Calu3 (cell line): ENCODE measurements at places on chromosomes 2 and 18. TPM values are rescaled to one million over a fixed set of nuclear protein-coding genes. Genes with fewer than 3 reads are reported as not detected.
A peak's percentile ranks its signal among the peaks of the same experiment; 100 is the strongest.

The MXD1 gene
- total RNA-seq, result 13.3 and 17.4 TPM in 2 replicates

The TRABD2A gene
- total RNA-seq, result 0.68 and 1.2 TPM in 2 replicates

The ANKRD30BL gene
- total RNA-seq, result not detected in 2 replicates

The ITGB6 gene
- total RNA-seq, result 50.0 and 84.8 TPM in 2 replicates

The RESP18 gene
- not detected in 2 replicates for total RNA-seq

The PLCL1 gene
- 0.07 TPM in 1 of 2 replicates, not detected in the other for total RNA-seq

The SERPINB10 gene
- not detected in 2 replicates for total RNA-seq

The TSPYL6 gene
- not detected in 2 replicates for total RNA-seq

The STARD6 gene
- not detected in 2 replicates for total RNA-seq

The FBXO41 gene
- total RNA-seq, result 15.0 and 16.1 TPM in 2 replicates

The CAPN14 gene
- 0.35 and 0.42 TPM in 2 replicates for total RNA-seq

GRCh38 chr2:16728351-16729136 lies 62.9 kb upstream of the CYRIA start:
- DNase-seq, result no peak

- no peak for DNase-seq
Measured at GRCh38 chr18:55577812-55578539, 10.0 kb downstream of the TCF4 start.

- DNase-seq, result peak; percentile 51
Measured at GRCh38 chr2:223727562-223727961, 109.8 kb downstream of the AP1S3 start.

- no peak for DNase-seq
Measured at GRCh38 chr18:57052759-57053158, 94.1 kb upstream of the BOD1L2 start.

DNA sequence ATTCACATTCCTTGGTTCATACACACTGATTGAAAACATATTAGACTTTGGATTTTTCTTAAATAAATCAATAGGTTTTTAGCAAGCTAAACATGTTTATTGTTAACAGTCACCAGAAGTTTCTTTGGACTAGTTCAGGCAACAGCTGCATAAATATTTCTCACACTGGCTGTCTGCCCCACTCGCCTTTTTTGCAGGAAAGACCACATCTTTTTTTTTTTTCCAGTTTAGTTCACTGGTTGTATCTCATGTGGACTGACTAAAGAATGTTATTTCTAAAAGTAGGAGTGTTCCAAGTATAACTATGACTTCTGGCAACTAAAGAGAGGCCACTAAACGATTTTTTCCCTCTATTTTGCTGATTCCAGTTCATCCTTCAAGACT lies 31.1 kb downstream of the SLC40A1 start:
- DNase-seq, result no peak

- DNase-seq, result no peak
Measured at GRCh38 chr18:24915547-24915946, 436.4 kb downstream of the ZNF521 start.

DNA sequence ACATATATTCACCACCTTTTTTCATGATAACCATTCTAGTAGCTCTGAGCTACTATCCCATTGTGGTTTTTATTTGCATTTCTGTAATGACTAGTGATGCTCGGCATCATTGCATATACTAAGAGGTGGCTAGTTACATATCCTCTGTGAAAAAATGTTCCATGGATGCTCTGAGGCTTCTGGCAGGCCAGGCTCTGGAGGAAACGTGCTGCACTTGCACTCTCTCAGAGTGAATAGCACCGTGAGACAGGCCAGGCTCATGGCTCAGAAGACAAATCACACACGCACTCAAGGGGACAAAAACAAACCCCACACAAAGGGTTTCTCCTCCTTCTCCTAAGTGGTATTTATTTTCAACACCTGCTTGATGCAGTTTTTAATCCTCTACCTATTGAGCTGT lies 1085.3 kb upstream of the CNTNAP5 start:
- DNase-seq, result no peak

DNA sequence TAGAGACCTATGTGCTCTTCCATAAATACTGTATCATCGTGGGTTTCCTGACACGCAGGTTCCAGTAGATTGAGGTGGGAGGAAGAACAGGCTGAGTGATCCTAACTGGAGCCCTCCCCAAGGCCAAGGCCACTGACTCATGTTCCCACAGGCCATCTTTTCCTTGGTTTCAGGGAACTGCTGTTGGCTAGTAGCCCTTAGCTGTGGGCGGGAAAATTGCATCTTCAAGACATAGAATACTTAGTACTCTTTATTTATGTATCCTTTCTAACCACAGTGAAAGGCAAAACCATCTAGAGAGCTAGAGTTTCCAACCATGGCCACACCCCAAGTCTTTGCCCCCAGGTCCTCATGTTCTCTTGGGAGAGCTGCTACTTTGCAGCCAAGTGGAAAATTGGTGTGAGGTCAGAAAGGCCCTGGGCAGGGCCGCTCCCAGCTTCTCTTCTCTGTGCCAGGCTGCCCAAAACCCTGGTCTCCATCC lies 55.9 kb downstream of the COPS8 start:
- DNase-seq, result no peak

DNA sequence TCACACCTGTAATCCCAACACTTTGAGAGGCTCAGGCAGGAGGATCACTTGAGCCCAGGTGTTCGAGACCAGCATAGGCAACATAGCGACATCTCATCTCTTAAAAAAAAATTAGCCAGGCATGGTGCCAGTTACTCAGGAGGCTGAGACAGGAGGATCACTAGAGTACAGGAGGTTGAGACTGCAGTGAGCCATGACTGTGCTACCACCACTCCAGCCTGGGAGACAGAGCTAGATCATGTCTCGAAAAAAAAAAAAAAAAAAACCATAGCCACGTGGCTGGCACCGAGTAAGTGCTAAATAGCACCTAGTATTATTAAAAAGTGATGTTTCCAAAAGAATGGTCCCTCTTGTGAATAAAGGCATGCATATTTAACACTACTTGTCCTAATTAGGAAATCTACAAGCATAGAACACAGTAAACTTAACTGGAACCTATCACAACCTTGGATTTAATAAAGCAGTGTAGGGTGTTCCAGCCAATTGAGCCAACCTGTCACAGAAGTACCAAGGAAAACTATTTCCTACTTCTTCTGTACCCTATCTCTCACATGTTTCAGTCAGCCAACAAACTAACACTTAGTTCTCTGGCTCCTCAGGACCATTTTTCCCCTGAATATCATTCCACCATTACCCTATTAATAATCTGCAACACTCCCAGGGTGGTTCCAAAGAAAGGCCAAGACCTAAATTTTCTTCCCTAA lies 8.8 kb downstream of the RAB1A start:
- no peak for DNase-seq

DNA sequence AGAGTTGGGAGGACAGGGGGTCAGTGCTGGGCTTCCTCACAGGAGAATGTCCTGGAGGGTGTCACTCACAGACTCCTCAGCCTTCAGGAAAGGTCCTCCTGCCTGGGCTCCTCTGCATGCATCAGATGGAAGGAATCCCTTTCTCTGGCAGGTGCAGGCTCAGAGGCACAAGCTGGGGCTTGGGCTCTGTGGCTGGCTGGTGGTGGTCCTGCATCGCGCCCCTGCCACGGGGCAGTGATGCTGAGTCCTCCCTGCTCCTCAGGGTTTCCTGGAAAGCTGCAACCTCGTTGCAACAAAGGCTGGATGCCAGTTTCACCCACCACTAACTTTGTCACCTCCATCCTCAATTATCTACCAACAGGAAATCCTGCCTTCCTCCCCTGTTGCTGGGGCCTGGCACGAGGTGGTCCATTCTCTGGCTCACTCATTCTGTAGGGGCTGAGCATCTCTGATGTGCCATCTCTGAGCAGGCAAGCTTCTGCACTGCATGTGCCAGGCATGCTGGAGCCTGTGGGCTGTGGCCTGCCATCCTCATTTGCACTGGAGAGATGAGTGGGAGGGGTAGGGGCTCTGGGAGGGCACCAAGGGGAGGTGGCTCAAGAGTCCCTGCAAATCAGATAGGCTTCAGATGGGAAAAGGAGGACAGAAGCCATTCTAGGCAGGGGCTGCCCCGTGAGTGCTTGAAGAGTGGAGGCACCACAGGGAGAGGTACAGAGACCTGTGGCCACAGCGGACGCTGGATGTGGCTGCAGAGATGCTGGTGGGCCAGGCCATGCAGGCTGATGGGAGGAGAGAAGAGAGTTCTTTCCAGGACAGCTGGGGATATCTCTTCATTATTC lies 272.6 kb upstream of the HS6ST1 start:
- no peak for DNase-seq

DNA sequence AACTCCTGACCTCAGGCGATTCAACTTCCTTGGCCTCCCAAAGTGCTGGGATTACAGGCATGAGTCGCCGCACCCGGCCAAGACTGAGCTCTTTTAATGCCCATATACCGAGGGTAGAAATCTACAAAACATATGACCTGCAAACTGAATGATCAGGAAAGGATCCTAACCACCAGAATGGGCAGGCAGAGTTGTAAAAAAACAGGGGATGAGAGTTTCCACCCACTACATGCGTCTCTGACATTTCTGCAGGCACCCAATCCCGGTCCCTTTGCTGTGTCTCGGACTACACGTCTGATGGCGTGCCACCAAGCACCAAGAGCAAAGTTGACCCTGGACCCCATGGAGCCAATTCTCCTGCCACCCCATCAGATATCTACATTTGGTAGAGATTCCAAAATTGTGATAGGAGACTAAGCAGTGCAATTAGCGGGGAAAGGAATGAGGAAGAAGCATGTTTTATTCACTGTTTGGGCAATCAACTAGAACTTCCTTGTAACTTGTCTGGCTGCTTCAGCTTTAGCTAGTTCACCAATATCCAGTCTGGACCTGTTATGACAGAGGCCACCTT lies 74.1 kb downstream of the ATP8B1 start:
- DNase-seq, result peak; percentile 65

DNA sequence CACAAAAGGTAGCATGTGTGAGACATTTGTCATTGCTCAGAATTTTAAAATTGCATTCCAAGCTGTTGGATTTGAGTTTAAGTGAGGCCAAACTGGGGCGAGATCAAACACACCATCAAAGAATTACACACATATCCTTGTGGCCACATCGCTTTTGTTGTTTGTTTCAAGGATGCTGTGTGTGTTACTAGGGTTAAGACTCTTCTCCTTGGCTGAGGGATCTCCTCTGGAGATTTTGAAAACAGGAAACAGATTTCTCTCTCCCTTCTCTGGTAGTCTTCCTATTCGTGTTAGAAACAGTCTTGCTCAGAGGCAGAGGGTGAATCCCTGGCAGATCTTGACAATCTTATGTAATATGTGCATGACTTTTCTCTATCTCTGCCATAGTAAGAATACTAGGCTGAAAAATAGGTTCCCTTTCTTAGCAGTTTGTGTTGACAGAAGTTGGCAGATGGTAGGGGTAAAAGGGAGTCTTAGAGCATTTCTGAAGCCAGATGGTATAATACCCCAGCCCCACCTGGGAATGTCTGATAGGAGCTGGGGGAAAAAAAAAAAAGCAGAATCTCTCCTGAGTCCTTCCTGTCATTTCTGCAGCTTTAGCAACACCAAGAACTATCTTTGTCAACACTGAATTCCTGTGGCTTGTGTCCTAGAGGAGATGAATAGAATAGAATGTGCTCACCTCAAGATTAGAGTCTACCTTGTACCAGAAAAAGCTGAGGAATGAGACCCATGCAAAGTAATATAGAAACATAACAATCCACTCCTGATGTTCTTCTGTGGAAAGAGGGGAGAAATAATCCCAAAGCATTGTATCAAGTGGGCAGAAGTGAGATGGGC lies 101.8 kb downstream of the XRCC5 start:
- no peak for DNase-seq

- no peak for DNase-seq
Measured at GRCh38 chr2:131801210-131801744, 273.6 kb downstream of the CCDC74A start.
